ENCODE measurements at places on chromosomes 5 and 9.

DNA sequence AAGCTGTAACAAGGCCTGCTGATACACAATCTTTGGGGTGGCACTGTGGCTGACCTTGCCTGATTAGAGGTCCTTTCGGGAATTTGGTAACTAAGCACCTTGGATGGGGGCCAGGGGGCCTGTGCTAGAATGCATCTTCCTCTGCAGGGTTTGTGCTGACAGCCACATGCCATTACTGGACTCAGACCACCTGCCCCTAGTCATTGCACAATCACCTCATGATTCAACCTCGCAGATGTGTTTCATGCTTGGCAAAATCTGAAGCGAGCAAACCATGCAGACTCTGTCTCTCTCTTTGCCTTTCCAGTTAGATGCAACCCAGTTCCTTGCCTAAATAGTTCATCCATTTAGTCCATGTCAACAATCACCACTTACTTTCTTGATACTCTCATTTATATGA is 96.5 kb upstream of the ERCC6L2 start:
- DNase-seq = no peak

- no peak for DNase-seq
Observed at GRCh38 chr5:353612-354580, 32.4 kb downstream of the AHRR start.

DNA sequence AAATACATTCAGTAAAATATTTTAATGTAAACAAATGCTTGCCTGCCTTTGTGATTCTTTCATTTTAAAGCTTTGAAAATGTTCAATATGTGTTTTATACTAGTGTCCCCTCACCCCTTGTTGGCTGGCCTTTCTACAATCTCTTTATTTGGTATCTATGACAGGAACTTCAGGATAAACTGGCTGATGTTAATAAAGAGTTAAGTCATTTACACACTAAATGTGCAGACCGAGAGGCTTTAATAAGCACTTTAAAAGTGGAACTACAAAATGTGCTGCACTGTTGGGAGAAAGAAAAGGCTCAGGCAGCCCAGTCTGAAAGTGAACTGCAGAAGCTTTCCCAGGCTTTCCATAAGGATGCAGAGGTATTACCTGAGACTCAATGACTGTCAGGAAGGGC is 171.8 kb downstream of the CCDC171 start:
- no peak for DNase-seq

- no peak for DNase-seq
Observed at GRCh38 chr5:144201588-144201987, 30.9 kb downstream of the KCTD16 start.

DNA sequence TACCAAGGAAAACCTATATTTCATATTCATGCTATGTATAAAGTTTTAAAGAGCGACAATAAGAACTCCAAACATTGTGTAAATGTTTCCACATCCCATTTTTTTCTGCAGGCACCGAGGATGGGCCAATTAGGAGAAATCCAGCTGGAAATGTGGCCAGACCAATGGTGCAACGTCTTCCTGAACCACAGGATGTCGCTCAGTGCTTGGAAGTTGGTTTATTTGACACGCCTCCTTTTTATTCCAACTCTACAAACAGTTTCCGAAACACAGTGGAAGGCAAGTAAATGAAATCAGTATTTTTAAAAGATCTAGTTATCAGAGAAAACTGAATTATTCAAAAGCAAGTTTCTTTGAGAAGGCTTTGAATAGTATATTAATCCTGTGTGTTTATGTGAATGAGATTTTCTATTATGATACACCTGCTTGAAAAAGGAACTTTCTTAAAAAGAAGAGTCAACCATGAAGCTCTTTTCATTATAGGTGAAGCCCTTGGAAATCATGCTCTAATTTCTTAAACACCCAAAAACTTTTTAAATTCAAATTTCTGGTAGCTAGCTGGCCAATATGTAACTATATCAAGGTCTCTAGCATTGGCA is 9.1 kb downstream of the TYRP1 start:
- DNase-seq = no peak

- DNase-seq = no peak
Observed at GRCh38 chr5:40390281-40391149, 289.2 kb upstream of the PTGER4 start.

- no peak for DNase-seq
Observed at GRCh38 chr5:93359296-93359959, 221.6 kb downstream of the NR2F1-AS1 start.

DNA sequence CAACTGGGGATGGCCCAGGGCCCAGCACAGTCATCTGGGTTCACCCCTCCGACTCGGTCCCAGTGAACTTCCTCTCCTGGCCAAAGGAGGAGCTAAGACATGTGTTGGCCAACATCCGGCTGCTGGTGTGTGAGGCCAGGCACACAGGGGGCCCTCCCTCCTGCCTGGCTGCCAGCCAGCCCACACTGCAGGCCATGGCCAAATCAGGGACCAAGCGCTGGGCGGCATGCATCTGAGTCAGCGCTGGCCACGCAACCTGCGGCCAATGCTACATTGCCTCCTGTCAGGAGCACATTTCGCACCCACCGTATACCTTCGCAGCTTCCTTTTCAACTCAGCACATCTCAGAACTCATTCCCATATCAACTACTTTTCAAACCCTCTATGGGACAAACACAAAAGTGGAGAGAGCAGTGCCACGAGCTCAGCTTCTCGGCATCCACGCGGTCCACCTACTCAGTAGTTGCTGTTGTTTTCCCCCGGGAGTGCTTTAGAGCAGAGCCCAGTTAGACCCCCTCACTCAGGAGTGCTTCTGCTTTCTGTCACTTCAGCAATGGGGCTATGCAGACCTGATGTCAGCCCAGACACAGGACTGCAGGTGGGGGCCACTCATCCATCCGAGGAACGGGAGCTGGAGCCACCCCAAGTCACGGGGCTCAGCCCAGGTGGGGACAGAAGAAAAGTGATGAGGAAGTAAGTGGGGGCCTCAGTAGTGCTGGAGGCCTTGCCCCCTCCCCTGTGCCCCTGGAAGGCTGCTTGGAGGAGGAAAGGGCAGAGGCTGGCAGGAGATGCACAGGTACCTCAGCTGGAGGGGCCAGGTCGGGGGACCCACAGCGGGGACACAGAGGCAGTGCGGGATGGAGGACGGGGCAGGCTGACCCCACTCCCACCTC is 13.9 kb downstream of the NINJ1 start:
- DNase-seq = peak; percentile 96

DNA sequence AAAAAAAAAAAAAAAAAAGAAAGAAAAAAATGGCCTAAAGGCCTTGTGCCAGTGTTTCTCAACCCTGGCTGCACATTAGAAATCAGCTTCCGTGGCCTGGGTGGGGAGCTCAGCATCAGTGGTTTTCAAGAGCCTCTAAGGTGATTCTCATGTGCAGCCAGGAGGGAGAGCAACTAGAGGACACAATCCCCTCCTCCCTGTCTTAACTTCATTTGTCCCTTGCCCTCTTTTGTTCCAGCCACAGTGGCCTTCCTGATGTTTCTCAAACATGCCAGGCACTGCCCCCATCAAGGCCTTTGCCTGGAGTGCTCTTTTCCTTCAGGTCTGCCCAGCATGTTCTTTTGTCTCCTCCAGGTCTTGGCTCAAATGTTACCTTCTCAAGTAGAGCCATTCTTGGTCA is 42.4 kb downstream of the HOMER1 start:
- DNase-seq = no peak

DNA sequence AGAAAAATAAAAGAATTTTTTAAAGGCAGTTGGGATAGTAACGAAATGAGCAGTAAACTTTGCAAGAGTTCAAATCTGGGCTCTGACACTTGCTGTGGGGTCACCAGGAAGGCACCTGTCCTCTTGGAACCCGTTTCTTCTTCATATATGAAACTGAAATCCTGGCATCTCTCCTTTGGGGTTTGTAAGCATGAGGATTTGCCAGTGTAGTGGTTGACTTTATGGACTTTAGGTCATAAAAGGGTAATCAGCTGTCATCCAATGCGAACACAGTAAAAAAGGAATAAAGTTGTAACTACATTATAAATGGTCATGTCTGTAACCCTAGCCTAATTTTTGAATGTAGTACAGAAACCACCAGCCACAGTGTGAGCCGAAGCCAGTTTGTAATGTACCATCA is 1.3 kb downstream of the RAB14 start:
- DNase-seq = no peak

GRCh38 chr5:3598769-3599211 is 3.2 kb downstream of the IRX1 start:
- no peak for DNase-seq

DNA sequence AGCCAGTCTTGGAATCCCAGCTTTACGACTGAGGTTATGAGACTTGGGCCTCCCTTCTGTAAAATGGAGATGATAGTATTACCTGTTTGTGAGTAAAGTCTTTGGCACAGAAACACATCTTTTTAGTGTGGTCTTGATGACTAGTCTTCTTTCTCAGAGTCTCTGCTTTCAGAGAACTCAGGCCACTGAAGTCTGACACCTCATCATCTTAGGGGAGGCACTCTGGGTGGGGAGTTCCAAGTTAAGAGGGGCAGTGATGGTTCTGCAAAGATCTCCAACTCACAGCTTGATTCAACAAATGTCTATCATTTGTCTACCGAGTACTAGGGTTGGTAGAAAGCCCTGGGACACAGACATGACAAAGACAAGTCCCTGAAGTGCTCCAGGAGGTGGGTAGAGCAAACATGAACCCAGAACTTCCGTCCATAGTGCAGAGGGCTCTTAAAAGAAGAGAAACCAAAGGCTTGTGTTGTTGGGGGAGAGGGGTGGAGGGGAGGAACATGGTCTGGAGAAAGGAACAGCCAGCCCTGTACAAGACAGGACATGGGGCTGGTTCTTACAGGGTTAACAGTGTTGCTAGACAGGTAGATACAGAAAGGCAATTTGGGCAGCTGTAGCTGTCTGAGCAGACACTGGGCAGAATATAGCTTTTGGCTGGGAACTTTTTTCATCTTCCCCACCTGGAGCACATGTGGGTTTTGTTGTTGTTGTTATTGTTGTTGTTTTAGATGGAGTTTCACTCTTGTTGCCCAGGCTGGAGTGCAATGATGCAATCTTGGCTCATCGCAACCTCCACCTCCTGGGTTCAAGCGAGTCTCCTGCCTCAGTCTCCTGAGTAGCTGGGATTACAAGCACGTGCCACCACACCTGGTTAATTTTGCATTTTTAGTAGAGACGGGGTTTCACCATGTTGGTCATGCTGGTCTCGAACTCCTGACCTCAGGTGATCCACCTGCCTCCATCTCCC is 2.6 kb upstream of the CD14 start:
- DNase-seq = no peak

DNA sequence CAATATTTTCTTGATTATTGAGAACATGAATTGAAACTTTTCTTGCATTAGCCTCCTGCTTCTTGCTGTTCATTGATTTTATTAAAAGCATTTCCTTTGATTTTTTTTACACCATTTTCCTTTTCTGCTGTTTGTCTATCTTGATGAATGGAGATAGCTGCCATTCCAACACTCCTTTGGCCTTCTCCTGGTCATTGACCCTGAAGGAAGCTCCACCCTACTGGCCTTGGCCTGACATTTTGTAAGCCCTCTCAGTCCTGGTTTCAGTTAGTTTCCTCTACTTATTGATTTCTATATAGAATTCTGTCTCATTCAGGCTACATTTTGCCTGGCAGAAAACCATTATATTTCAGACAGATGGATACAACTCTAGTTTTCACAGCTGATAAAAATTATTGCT is 115.1 kb upstream of the DMRTA1 start:
- DNase-seq = no peak

- DNase-seq = no peak
Observed at GRCh38 chr9:89483592-89484474, 14.1 kb downstream of the SEMA4D start.

DNA sequence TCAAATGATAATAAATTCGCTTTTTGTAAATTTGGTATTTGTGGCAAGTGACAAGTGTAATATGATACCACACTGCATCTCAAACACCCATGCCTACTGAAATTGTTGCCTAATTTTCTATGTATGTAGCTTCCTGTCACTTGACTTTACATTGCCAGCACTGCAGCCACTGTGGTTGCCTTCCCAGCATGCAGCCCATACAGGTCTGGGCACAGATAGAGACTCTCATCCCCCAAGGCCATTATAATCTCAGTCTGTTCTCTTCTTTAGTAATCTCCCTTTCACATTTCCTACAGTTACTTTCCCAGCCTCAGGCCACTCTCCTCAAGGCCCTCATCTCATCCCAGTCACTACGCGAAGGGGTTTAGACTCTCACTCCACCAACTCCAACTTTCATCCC is 1200.6 kb downstream of the PTPRD start:
- DNase-seq = no peak

GRCh38 chr5:52989025-52989780 is at the start of gene ITGA2:
Gene ITGA2, plus strand, starts transcription at chr5:52989352. Its CDS starts 117 bp downstream, at chr5:52989469.
- peak; percentile 47 for DNase-seq

GRCh38 chr5:178545176-178545575 is 45.0 kb downstream of the COL23A1 start:
- DNase-seq = no peak

- DNase-seq = peak; percentile 17
Observed at GRCh38 chr5:151295791-151296477, 7.6 kb downstream of the SLC36A3 start.

- no peak for DNase-seq
Observed at GRCh38 chr9:107942291-107942690, 452.7 kb upstream of the KLF4 start.

DNA sequence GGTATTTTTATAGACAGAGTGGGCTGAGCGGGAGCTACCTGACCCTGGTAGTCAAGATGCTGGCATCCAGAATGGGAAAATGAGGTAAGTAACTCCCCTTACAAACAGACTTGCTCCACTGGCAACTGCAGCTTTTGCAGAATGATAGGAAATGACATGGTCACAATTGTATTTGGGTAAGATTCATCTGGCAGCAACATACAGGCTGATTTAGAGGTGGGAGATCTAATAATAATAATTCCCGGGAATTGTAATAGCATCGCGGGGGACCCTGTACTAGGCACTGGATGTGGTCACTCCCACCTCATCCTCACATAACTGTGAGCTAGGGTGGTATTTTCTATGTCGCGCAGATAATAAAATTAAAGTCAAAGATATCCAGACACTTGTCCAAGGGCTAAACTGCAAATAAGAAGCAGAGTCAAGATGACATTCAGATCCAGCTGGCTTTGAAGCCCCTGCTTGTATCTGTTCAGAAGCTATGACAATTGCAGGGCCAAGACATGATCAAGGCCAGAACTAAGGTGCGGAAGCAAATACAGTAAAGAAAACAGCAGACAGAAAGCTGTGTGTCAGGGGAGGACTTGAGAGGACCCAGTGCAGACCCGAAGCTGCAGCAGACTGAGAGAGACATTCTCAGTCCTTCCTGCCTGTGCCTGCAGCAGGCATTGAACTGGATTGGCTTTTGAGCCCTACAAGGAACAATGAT is 507.2 kb downstream of the BNC2 start:
- DNase-seq = no peak

All from AML-193 (cell line).